ENCODE measurements at places on chromosomes 7 and 10. TPM values are rescaled to one million over a fixed set of nuclear protein-coding genes. Genes with fewer than 3 reads are reported as not detected.
A peak's percentile ranks its signal among the peaks of the same experiment; 100 is the strongest.

The TFPI2 gene
- 218 TPM for total RNA-seq

The CAV2 gene
- total RNA-seq, result 76.4 TPM

The ZNF853 gene
- 10.1 TPM for total RNA-seq

DNA sequence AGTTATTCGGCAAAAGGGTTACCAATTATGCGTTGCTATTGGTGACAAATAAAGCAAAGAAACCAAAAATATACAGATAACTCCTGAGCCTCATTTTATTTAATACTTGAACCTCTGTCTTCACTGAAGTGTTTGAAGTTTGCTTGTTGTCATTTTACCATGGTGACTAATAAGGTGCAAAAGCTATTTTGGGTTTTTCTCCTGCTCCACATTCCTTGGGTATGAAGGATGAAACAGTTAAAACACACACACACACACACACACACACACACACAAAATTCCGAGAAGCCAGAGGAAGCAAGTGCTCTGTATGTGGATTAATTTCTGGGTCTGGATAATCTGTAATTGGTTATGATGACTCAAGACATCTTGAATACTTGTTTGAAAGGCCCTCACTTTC, 246.5 kb downstream of the COBL start:
- no peak for DNase-seq
- H3K4me3 ChIP-seq, result no peak overlapping the region
- no peak overlapping the region for H3K27ac ChIP-seq
- H3K27me3 ChIP-seq, result no peaks in the 10 kb centered on the region
- H3K36me3 ChIP-seq, result no peaks in the 10 kb centered on the region

- H3K27me3 ChIP-seq, result no peaks in the 10 kb centered on the region
- H3K27ac ChIP-seq, result peak within 1 kb of the TSS; percentile 77
- H3K4me3 ChIP-seq, result peak within 1 kb of the TSS; percentile 85
- peak; percentile 58 for DNase-seq
- peaks cover 35% of the 10 kb centered on the region for H3K4me1 ChIP-seq
Observed at GRCh38 chr7:95396136-95397032, at the start of gene PON3. PON3 (minus strand) TSS chr7:95396375; CDS start chr7:95396350, 25 bp downstream.

DNA sequence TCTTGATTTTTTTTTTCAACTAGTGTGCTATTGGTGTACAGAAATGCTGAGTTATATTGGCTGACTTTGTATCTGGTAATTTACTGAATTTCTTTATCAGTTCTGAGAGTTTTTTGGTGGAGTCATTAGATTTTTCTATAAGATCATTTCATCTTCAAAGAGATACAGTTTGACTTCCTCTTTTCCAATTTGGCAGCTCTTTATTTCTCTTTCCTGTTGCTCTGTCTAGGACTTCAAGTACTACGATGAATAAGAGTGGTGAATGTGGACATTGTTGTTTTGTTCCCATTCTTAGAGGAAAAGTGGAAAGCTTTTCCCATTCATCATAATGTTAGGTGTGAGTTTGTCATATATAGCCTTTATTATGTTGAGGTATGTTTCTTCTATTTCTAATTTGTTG, 50.2 kb downstream of the LOXL4 start:
- H3K27me3 ChIP-seq, result no peaks in the 10 kb centered on the region
- no peak for DNase-seq
- H3K4me1 ChIP-seq, result no peaks in the 10 kb centered on the region
- H3K27ac ChIP-seq, result no peak overlapping the region

DNA sequence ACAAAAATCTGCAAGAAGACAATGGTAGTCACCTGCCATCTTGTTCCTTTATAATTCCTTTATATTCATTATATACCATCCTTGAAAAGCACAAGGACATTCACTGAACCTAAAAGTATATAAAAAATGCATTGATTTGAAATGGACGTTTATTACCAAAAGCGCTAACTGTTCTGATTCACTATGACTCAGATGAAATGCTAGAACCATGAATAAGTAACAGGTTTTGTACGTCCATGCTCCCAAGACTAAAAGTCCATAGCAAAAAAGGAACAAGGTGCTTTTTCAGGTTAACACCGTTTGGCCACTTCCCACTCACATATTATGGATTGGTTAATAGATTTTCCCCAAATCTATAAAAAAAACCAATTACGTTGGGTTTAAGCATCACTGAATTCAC, 109.4 kb downstream of the PPP1R17 start:
- H3K27me3 ChIP-seq, result no peaks in the 10 kb centered on the region
- no peaks in the 10 kb centered on the region for H3K4me1 ChIP-seq
- no peak overlapping the region for H3K4me3 ChIP-seq
- no peaks in the 10 kb centered on the region for H3K36me3 ChIP-seq

DNA sequence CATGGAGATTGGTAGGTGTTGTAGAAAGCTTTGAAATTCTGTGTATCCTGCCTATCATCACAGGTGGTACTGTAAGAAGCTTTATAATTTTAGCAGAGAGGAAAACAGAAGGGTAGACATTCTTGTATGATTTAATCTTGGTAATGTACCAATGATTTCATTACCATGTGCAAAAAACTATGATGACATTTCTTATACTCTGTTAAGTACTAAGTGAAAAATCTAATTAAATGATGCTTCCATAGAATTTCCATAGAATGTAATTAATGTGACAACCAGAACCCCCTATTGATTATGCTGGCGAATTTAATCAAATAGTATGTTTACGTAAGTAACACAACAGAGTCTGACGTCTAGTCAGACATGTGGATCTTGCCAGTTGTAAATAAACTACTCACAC, 16.0 kb upstream of the RHOBTB1 start:
- no peak for DNase-seq
- no peak overlapping the region for H3K4me3 ChIP-seq
- peaks cover 11% of the 10 kb centered on the region for H3K36me3 ChIP-seq
- H3K27ac ChIP-seq, result no peak overlapping the region
- H3K4me1 ChIP-seq, result peaks cover 31% of the 10 kb centered on the region
- no peaks in the 10 kb centered on the region for H3K27me3 ChIP-seq

DNA sequence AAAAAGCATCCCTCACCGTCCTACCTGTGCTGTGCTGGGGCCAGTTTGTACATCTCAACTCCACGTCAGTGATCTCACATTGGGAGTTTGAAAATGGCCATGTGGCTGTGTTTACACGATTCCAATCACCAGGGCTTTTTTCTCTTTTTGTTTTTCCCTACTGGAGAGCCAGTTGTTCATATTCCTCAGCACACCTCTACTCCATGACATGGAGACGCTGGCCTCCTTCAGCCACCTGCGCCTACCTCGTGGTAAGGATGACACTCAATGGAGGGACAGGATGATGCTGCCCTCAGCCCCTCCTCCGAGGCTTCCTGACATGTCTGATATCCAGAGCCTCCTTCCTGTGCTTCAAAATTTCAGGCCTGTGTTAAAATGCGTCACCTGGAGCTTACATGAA, 10.3 kb downstream of the CLRN3 start:
- no peaks in the 10 kb centered on the region for H3K36me3 ChIP-seq
- H3K4me3 ChIP-seq, result no peak overlapping the region
- peaks cover 10% of the 10 kb centered on the region for H3K4me1 ChIP-seq
- no peak overlapping the region for H3K27ac ChIP-seq
- peaks cover 9% of the 10 kb centered on the region for H3K27me3 ChIP-seq

- H3K27me3 ChIP-seq, result peaks cover 15% of the 10 kb centered on the region
- H3K36me3 ChIP-seq, result no peaks in the 10 kb centered on the region
- DNase-seq, result no peak
- H3K27ac ChIP-seq, result no peak overlapping the region
- peaks cover 23% of the 10 kb centered on the region for H3K4me1 ChIP-seq
Observed at GRCh38 chr10:28403090-28403489, 100.2 kb upstream of the MPP7 start.

GRCh38 chr10:99827936-99828335, 45.5 kb downstream of the ABCC2 start:
- H3K4me3 ChIP-seq, result no peak overlapping the region
- no peaks in the 10 kb centered on the region for H3K4me1 ChIP-seq
- H3K36me3 ChIP-seq, result no peaks in the 10 kb centered on the region
- no peak for DNase-seq

DNA sequence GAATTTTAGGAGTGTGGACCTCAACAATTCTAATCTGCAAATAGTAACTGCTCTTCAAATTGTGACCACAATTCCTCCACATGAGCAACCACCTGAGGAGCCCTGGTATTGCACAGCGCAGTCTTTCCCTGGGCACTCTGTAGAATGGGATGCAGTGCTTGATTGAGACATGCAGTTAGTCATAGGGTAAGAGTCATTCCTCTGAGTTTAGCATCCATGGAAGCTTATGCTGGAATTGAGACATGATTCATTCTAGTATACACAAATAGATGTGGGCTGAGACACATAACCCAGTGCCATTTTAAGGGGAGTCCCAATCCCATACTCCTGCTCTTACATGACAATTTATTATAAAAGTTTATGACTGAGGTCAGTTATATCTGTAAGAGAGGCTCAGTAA, 582.3 kb upstream of the CNTNAP2 start:
- H3K27ac ChIP-seq, result no peak overlapping the region
- DNase-seq, result no peak
- H3K4me1 ChIP-seq, result no peaks in the 10 kb centered on the region
- H3K27me3 ChIP-seq, result no peaks in the 10 kb centered on the region
- H3K4me3 ChIP-seq, result no peak overlapping the region

DNA sequence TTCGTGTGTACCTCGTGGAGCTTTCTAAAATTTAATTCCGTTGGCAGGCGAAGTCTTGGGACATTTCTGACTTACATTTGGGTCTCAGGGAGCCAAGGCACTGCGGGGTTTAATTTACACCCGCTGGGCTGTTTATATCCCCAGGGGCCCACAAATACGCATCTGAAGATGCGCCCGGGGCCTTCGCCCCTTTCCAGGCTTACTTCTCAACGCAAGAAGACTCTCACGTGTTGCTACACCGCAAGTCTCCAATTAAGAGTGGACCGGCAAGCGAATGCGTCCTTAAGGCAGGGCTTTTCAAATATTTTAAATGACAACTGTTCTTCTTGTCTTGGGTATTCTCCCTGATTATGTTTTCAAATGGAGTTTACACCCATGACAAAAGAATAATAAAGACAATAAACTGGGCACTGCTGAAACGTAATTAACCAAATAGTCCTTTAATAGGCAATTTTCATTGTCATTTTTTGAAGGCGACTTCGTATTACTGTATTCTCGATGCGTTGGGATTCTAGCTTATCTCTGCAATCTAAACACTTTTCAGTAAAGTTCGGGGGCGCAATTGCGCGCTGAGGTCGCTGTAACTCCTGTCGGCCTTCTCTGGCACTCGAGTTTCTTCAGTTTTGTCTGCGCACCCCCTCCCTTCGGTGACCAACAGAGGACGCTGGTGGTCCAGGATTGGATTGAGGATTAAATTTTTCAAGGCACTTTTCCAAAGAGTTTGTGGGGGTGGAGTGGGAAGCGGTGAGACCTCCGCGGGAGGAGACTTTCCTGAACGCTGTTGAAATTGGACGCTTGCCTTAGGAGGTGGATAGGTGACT, 837 bp upstream of the IGFBP3 start:
- peaks cover 65% of the 10 kb centered on the region for H3K36me3 ChIP-seq
- peak; percentile 92 for DNase-seq
- peaks cover 52% of the 10 kb centered on the region for H3K4me1 ChIP-seq
- peak overlapping the region; percentile 99 for H3K4me3 ChIP-seq
- peak overlapping the region; percentile 73 for H3K27ac ChIP-seq

- no peak for DNase-seq
- no peaks in the 10 kb centered on the region for H3K36me3 ChIP-seq
- H3K27ac ChIP-seq, result no peak overlapping the region
- peaks cover 99% of the 10 kb centered on the region for H3K27me3 ChIP-seq
Observed at GRCh38 chr10:12875100-12875499, 126.4 kb downstream of the CCDC3 start.
